Hepatic stellate cell (primary cell): ENCODE measurements at places on chromosomes 3 and 15.

DNA sequence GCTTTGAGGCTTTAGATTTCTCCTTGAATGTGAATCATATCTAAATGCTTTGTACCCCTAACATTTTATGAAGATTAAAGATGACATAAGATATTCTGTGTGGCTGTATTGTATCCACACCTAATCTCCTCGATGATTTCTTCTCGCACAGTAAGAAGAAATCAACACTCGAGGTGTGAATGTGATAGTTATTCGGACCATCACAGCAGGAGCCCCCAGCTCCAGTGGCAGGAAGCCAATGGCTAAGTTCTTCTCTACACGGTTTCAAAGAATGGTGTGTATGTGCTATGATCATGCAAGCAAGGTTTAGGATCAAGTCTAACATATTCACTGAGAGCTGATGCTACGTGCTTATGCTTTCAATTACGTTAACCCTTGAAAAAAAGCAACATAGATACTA, 271.0 kb downstream of the SUCLG2 start:
- DNase-seq: no peak

DNA sequence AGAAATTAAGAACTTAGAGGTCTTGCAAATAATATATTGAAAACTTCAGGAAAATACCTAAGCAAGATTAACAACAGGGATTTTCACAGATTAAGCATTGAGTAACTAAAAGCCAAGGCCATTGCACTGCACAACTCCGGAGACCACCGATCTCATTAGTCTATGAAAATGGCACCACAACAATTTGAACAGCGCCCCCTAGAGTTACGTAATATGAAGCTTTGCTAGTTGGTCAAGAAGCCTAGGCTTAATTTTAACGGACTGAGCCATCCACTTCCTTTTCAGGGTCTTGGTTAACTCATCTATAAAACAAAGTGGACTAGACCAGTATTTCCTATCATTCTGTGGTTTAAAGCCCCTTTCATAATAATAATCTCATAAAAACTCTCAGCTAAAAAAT, 24.8 kb downstream of the TMEM212 start:
- DNase-seq: no peak

DNA sequence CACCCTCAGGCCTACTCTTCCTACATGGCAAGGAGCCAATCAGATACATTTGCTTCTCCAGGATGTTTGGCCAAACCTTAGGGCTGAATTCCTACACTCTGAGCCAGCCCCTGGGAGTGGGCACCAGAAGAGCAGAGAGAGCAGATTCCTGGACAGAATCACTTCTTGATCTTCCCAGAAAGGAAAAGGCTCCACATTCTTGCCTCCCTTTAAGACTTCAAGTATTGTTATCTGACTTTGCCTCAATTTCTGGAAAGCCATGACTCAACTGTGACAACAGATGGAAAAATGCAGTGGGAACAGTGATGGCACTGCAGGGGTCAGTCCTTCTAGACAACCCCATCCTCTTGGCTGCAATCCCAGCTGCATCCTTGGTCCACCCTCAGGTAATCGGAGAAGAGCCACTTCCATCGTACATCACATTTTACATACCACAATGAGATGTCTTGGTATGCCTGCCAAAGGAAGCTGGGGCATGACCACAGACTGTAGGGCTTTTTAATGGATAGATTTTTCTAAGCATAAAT, 21.0 kb downstream of the SLCO2A1 start:
- peak; percentile 19 for DNase-seq

GRCh38 chr15:97446138-97446537, 514.4 kb upstream of the ARRDC4 start:
- DNase-seq: no peak

- DNase-seq: peak; percentile 2
Measured at GRCh38 chr3:176767385-176767784, 429.9 kb downstream of the TBL1XR1 start.

DNA sequence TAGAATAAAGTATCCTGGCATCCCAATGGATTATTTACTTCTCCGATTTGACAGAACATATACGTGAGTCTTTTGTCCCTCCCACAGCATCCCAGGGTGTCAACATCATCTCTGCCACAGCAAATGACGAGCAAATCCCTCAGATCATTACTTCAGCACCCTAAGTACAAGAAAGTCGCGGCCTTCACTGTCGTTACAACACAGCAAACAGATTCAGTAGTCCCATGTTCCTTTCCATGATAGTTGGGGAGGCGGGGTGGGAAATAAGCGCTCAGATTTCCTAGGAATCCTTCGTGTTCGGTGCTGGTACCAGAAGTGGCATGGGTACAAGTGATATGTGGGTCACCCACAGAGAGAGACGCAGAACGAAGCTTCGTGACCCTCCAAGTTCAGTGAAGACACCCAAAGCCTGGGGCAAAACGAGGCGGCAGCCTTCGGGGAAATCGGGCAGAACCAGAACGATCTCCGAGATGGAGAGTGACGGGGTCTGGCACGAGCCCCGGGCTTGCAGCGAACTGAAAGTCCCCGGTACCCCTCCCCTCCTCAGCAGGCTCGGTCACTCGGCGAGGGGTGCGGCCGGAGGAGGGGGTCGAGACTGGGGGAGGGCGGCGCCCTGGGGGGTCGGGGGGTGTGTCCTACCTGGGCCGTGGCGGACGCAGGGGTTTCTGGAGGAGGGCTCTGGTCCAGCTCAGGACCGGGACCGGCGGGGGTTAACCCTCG, 619 bp downstream of the TTBK2 start:
- peak; percentile 17 for DNase-seq

DNA sequence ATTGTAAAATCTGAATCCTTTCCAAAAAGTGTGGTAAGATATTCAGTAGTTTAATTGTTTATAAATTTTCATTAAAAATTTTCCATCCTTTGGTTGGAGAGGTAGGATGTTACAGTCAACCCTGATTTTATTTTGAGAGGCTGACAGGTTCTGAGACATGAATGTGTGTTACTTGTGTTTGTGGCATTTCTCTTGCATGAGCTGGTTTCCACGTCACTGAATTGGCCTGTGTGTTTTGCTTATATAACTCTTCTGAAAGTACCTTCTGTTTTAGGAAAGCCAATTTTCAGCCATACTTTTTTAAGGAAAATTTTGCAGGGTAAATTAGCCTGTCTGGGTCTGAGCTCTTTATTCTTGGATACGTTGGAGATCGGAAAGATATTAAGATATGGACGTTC, 30.7 kb downstream of the PXYLP1 start:
- DNase-seq: peak; percentile 47

- DNase-seq: no peak
Measured at GRCh38 chr3:129016356-129016719, 15.2 kb downstream of the EFCC1 start.

GRCh38 chr15:48087844-48088243, 32.9 kb upstream of the SLC24A5 start:
- no peak for DNase-seq

- no peak for DNase-seq
Measured at GRCh38 chr3:16583551-16583950, 21.7 kb downstream of the DAZL start.

DNA sequence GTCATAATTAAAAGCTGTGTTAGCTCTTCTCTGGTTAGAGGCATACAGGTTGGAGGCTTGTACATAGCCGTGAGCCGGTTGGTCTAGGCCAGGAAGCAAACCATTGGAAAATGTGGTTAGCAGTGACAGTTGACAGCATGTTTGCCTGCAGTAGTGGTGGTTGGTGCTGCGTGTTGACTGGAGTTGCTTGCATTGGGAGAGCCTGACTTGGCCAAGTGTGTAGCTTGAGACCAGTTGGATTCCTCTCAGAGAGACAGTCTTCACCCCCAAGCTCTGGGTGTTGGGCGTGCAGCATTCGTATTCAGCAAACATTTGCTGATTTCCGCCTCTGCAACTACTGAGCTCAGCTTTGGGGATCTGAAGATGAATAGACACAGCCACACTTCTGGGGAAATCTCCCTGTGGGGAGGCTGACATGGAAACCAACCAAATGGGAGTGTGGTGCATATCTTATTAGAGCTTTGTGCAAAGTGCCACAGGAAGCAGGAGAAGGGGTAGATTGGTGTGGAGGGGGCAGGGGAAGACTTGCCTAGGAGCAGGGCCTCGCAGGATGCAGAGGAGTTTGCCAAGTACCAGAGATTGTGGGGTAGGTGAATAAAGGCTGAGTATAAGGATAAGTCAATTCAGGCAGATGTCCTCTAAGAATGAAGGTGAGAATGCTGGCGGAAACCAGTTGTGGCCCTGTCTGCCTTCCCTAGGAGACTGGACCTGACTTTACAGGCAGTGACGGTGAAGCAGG, 83.5 kb downstream of the IGF1R start:
- no peak for DNase-seq

GRCh38 chr3:108171106-108171505, 51.1 kb downstream of the IFT57 start:
- no peak for DNase-seq

GRCh38 chr3:59696783-59697182, 647.0 kb upstream of the CFAP20DC start:
- no peak for DNase-seq

DNA sequence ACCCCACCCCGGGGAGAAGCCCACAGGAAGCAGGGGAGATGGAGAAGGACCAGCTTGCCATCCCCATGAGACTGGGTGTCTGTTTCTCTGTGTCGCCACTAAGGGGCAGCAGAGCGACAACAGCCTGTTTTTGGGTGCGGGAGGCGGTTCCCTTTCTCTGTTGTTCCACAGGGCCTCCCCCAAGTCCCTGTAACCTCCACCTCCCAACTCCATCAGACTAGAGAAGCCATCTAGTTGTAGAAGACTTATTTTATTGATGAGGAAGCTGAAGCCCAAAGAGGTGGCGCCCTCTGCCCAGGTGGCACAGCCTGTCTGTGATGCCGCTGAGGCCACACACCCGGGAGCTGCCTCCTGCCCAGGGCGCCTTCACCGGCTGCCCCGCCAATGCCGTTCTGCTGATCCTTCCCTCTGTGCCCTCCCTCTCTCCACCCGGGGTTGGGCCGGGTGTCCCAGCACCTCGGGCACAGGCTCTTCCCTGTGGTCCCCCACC, 3.9 kb upstream of the CCDC9B start:
- peak; percentile 84 for DNase-seq

GRCh38 chr15:69677403-69677802, 224.8 kb downstream of the RPLP1 start:
- no peak for DNase-seq

GRCh38 chr3:146115619-146116018, 45.4 kb downstream of the PLOD2 start:
- DNase-seq: no peak

DNA sequence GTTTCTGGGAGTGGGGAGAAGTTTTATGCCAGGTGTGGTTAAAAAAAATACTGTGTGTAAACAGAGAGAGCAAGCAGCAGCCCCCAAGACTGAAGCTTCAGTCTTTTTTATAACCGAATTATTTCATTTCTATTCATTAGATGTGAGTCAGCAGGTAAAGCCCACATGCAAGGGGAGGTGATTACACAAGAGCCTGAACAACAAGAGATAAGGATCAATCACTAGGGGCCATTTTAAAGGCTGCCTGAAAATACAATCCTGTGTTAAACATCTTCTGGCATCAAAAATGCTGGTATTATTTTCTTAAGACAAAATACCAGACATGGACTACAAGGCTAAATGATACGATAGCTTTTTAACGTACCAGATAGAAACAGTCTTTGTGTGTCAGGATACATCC, 217.3 kb downstream of the SUCLG2 start:
- DNase-seq: no peak
